MCF 10A (cell line): ENCODE measurements at places on chromosomes 2 and 18. TPM values are rescaled to one million over a fixed set of nuclear protein-coding genes. Genes with fewer than 3 reads are reported as not detected.

GRCh38 chr18:59141294-59142068 lies 1.8 kb downstream of the SEC11C start:
- DNase-seq = no peak

DNA sequence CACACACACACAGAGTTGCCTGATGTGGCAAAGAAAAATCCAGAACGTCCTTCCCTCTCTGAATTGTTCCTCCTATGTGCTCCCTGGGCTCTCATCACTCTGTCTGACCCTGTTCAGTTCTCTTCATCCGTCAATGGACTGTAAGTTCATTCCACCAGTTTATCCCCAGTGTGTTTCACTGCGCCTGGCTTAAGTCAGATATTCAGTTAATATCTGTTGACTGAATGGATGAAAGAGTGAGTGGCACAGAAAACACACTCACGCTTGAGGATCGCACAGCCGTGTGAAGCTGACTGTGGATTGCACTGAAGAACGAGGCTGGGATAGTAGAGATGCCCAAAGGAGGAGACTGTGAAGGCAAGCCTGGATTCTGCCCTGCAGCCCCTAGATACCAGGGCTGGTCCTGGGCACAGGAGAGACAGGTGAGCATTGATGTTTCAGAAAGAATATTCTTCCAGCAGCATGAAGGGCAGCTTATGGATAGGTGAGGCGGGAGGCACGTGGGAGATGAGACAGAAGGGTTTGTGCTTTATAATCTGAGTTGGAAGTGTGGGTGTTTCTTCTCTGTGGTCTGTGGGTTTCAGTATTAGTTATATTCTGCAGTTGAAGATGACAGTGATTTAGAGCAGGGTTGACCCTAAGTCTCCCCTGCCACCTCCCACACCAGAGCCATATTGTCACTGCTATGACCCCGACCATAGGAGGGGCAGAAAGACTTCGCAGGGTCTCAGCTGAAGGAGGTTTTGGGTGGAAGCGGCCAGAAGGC lies 129.9 kb downstream of the SOCS6 start:
- DNase-seq = no peak

GRCh38 chr2:169906731-169907130 lies 79.5 kb downstream of the UBR3 start:
- no peak for DNase-seq

DNA sequence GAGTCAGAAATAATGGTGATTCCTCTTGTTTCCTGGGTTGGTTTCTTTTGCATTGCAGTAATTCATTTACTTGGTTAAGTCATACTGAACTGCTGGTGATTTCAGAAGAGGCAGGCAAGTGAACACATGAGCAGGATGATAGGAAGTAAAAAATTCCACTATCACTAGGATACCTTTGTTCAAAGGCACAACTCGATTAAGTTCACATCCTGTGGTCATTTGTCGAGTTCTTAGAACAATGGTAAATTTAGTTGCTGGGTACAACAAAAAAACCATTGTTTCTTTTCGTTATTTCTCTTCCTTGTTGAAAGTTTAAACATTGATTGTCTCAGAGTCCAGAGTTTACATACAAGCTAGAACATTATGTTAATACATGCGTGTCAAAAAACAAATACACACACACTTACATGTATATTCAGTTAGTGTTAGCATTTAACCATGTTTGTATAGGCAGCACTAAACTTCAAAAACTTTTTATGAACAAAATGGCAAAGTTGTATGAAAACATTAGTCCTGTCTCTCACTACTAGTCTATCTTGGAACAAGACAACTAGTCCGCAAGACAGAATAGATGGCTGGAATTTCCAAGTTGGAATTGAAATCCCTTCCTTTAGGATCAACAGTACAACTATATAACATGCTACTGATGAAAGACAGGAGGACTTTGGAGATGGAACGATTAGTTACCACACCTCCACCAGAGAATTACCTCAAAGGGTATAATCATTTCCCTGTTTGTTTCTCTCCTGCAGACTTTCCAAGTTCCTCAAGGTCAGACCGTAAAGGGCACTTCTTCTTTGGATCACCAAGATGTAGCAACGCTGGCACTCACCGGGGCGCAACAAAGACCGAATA lies 26.2 kb downstream of the STK39 start:
- DNase-seq = no peak

DNA sequence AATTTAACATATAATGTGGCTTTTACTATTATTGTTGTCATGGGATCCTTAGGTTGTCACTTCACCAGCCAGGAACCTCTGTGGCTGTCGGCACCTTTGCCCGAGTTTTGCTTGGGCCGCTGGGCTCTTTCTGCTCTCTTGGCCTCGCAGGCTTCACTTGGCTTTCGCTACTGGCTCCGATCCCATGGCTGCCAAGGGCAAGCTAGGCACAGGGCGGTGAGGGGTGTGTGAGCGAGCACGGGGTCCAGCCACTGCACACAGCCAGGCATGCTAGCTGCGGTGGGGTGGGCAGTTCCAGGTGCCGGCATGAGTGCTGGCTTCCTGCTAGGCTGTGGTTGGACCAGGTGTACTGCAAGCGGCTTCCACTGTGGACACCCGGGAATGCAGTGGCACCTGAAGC lies 23.4 kb upstream of the RAPGEF4 start:
- DNase-seq = no peak

GRCh38 chr18:57906852-57907251 lies 103.7 kb upstream of the ATP8B1 start:
- peak; percentile 80 for DNase-seq

DNA sequence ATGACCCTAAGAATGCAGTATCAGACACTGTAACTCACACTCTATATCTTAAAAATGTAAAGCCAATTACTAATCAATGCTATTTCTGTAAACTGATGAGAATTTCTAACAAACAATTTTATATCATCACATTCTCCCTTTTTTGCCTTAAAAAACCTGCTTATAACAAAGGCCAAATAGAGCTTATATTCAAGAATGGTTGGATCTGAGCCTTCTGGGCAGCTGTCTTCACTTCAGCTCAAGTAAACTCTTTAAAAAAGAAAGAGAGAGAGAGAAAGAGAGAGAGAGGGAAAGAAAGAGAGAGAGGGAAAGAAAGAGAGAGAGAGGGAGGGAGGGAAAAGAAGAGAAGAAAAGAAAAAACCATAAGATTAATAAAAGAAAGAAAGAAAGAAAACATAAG lies 231.8 kb downstream of the KCNE4 start:
- no peak for DNase-seq

GRCh38 chr2:202194418-202194817 lies 44.0 kb downstream of the SUMO1 start:
- no peak for DNase-seq

- DNase-seq = no peak
Observed at GRCh38 chr2:23285091-23285800, 99.7 kb upstream of the KLHL29 start.

- no peak for DNase-seq
Observed at GRCh38 chr2:41294331-41294730, 753.5 kb upstream of the PKDCC start.

DNA sequence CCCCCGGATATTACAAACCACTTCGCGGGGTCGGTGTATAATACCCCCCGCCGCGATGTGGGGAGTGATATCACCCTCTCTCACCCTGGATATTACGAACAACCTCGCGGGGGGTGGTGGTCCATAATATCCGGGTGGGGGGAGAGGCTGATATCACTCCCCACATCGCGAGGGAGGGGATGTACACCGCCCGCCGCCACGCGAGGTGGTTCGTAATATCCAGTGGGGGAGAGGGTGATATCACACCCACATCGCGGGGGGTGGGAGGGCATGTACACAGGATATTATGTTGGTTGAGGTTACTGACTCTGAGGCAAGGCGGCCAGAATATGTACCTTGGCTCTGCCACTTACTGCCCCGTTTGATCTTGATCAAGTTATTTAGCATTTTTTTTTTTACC lies 14.8 kb upstream of the CWC22 start:
- DNase-seq = no peak

GRCh38 chr2:34848691-34849090 lies 1249.6 kb upstream of the FAM98A start:
- DNase-seq = no peak

- DNase-seq = no peak
Observed at GRCh38 chr2:46260305-46260704, 36.9 kb upstream of the EPAS1 start.

DNA sequence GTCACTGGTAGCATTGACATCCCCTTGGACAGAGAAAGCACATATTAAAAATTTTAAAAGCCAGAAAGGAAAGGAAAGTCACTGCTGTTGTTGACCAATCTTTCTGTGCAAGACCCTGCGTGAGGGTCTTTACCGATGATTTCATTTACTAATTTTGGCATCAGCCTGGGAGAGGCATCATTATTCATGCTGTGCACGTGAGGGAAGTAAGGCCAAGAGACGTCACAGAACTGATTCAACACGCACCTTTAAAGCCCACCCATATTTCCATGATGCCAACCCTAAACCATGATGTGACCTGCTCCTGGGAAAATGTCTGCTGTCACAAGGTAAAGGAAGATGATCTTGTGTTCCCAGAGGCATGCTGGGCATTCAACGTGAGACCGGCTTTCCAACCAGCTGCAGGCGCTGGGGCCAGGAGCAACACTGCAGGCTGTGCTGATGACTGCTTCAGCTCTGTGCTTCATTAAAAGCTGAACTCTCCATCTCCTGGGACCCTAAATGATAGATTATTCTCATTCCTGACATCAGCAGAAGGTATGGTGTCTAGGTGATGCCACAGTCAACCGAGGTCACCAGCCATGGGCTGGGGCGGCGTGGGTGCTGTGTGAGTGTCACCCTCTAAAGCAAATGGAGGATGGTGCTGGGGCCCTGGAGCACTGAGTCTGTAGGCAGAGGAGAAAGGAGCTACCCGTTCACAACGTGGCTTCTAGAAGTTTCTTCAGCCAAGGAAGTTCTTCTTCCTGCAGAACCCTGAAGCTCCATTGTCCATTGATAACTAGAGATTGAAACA lies 53.9 kb downstream of the TMEM18 start:
- no peak for DNase-seq

DNA sequence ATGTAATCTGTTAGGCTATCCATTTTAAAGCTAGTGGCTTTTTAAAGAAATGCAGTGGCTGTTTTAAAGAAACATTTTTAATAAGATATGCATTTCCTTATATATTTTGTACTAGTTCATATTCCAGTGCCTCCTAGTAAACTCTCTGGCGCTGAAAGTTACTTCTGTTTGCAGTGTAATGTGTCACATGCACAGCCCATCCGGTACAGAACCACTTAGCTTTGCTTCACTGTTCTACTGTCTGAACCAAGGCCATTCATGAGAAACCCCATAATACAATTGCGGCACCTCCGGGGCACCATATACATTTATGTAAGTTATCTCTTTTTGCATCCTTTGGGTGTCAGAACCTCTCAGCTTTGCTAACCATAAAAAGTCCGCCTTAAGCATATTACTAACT lies 114.6 kb upstream of the KCTD1 start:
- no peak for DNase-seq

DNA sequence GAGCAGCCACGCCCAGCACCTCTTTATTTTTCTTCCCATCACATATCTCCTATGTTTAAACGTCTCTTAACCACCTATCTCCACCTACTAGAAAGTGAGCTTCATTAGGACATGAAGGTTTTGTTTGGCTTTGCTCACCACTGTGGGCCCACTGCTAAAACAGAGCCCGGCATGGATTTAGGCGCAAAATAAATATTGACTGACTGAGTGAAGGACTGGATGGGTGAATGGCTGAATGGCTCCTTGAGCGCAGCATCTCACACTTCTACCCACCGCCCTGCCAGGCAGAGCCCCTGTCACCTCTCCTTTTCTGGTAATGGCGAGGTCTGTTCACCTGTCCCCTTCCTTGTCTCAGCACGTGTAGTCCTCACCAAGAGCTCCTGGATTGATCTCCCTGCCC lies 10.1 kb downstream of the CAPG start:
- DNase-seq = no peak

DNA sequence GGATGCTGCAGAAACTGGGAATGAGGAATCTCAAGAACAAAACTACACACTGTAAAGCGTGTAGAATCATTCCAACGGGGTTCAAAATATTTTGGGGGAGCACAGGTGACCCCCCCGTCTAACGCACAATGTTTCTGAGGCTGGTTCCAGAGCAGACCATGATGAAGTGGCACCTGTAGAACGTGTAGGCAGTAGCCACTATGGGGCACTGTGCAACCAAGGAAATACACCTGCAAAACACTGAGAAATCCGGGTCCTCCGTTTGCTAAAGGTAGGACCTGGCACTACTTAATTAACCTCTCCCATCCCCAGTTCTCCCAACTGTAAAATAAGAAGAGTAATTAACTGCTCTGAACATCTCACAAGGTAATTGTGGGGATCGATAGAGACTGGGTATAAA lies 22.6 kb downstream of the ST6GAL2 start:
- no peak for DNase-seq

- no peak for DNase-seq
Observed at GRCh38 chr2:120586507-120587278, 149.0 kb upstream of the GLI2 start.

DNA sequence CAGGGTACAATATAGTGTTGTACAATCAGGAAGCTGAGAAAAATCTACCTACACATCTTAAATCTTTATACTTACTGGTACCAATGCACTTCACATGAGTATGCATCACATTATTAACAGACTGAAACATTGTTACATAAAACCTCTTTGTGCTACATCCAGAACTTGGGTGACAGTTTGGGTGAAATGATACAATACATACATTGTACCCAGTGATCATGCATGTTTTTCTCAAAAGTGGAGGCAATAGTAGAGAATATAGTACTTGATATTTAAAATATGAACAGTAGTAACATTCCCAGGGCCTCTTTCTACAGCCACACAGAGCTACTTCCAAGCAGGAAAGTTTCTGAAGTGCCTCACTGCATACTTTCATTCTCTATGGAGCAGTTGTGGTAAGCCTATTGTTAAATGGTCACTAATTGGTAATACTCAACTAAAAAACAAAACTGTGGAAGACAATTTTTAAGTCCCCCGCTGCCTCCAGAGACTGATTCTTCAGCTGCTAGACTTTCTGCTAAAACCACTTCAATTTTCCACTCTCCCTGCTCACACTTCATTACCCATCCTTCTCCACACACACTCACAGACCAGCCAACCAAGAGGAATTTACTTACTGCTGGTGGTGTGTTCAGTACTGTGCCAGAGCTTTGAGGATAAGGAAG lies 22.9 kb upstream of the GRB14 start:
- DNase-seq = no peak

DNA sequence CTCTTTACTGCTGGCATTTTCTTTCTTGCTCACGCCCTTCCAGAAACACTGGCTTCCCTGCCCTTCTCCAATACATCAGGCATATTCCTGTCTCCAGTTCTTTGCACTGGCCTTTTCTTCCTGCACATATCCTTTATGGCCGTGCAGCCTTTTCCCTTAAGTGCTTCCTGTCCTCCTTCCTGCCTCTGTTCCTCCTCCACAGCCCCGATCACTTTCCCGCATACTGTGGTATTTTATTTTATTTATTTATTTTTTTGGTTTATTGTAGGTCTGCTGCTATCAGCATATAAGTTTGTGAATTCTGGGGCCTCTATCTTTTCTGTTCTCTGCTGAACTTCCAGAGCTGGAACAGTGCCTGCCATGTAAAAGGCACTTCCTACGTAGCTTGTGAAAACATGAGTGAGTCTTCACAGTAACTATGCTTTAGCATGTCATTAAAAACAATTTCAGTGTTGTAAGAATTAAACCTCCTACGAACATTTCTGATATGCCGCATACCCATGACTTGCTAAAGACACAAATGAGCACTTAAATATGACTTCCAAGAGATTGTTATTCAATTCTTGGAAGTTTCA lies 289.1 kb downstream of the TRIB2 start:
- no peak for DNase-seq

GRCh38 chr2:235264512-235264911 lies 229.3 kb upstream of the AGAP1 start:
- DNase-seq = no peak

The SESTD1 gene
- 43.0 and 58.5 TPM in 2 replicates for total RNA-seq

The CYP27C1 gene
- total RNA-seq = 0.25 TPM in 1 of 2 replicates, not detected in the other

The VRK2 gene
- total RNA-seq = 44.6 and 52.7 TPM in 2 replicates

The MC2R gene
- total RNA-seq = not detected in 2 replicates

The MROH2A gene
- total RNA-seq = not detected in 2 replicates

The STAT4 gene
- total RNA-seq = 0.83 and 1.4 TPM in 2 replicates

The CYP1B1 gene
- total RNA-seq = 37.2 and 53.3 TPM in 2 replicates
